ENCODE measurements at places on chromosomes 3 and 15. TPM values are rescaled to one million over a fixed set of nuclear protein-coding genes. Genes with fewer than 3 reads are reported as not detected.

PLA2G4B gene
- total RNA-seq: 0.71 TPM

DNA sequence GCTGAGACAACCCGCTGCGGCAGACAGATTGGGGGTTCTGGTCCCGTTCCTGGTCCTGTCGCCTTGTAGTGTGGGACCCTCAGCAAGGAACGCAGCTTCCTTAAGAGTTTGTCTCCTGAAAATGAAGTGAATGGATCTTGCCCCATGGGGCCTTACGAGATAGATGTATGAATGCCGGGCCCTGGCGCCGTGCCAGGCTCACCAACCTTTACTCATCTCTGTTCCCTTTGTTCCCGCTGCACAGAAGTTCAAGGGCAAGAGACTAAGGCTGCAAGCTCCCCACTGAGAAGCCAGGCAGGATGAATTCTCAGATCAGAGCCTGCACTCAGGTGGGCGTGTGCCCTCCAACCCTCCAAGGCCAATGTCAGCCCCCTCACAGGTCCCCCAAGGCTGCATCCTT lies 162.7 kb upstream of the IQSEC1 start:
- peak; percentile 57 for DNase-seq

DNA sequence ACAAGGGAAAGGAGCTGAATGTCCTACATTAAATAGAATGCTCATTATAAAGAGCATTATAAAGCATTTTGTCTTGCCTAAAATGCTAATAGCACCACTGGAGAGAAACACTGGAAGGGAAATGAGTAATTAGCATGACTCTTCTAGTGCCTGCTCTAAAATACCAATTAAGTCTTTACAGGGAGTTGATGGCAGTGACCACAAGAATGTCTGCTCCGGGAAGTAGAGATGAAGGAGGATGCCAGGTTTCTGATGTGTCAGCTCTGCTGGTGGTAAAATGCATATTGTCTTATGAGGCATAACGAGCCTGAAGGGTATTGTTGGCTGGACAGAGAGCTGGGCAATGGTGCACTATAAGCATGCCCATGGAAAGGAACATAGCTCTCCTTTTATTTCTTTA lies 49.5 kb downstream of the MYLK start:
- peak; percentile 97 for DNase-seq

DNA sequence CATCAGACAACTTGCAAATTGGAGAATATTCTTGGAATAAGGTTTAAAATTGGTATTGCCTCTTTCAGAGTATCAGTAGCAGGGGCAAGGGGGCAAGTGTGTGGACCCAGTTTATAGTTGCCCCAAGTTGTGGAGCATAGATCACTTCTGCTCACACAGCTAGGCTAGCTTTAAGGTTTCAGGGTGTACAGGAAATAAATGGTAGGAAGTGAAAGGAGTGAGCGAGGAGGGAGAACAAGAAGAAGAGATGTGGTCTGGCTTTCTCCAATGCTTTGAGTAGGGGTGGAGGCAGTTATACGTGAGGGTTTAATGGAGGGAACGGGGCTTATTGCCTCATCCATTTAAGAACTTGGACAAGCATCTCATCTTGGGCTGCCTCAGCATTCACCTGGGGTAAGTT lies 290.0 kb upstream of the CFAP20DC start:
- DNase-seq: no peak

RBP2 gene
- not detected for total RNA-seq

GRCh38 chr3:117844676-117845075 lies 1135.1 kb downstream of the TUSC7 start:
- peak; percentile 21 for DNase-seq

GRCh38 chr3:72721683-72722381 lies 126.4 kb downstream of the SHQ1 start:
- DNase-seq: no peak

DNA sequence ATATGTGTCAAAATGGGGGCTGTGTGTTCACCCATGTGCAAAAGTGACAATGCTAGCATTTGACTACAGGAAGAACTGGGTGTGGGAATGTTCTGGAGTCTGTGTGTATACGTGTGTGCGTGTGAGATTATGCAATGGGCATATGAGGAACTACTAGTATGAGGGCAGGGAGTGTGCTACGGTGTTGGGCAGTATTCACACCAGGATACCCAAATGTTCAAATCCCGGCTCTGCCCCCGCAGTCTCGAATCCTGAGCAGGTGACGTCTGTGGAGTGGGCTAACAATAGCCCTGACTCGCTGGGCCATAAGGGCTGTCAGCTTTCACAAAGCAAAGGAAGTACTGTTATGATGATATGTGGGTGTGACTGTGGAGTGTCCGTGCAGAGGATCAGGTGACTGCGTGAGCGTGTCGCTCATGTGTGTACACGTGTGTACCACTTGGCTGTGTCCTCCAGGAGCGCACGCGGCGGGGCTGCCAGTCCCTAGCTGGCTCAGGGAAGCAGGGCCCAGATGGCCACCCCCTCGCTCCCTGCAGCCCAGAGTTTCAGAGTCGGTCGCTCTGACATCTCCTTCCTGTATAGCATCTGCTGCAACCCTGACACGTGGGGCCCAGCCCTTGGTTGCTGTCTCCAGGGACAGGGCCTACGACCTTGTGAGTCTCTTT lies 27.2 kb downstream of the IQSEC1 start:
- DNase-seq: no peak

DNA sequence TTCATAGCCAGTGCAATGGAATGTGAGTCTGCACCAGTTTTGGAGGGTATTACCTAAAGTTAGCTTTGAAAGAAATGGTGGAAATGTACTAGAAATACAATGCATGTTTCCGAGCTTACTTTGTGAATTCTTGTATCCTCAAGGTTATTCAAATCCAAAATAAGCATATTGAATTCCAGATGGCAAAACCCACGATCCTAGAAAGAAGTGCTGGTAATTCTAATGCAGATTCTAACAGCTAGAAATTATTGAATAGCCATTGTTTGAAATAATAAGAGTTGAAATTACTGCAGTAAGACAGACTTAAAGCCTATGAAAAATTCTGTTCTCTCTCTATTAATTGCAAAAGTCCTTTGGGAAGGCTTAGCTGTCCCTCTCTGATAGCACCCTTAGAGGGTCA lies 258.4 kb downstream of the CHL1 start:
- DNase-seq: no peak

TXNRD3 gene
- 4.6 TPM for total RNA-seq

DNA sequence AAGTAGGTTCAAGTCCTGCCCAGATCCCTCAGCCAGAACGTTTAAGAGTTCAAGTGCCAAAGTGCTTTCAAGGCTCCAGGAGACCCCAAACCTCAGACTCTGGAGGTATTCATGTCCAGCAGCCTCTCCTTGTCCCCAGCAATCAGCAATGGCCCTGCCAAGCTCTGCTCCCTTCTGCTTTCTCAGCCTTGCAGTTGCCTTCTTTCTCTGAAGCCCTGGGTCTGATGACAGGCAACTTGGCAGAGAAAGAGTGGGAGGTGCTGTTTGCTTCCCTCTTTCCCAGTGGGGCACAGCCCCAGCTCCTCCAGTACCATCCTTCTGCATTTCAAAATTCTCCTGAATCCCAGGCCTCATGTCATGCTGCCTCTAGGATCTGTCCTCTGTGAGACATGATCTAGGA lies 40.2 kb downstream of the ATP2B2 start:
- no peak for DNase-seq

GRCh38 chr3:190124067-190124466 lies 3.4 kb upstream of the P3H2 start:
- no peak for DNase-seq

- DNase-seq: no peak
These were observed 450.4 kb downstream of the MFSD1 start for GRCh38 chr3:159252274-159252673.

DNA sequence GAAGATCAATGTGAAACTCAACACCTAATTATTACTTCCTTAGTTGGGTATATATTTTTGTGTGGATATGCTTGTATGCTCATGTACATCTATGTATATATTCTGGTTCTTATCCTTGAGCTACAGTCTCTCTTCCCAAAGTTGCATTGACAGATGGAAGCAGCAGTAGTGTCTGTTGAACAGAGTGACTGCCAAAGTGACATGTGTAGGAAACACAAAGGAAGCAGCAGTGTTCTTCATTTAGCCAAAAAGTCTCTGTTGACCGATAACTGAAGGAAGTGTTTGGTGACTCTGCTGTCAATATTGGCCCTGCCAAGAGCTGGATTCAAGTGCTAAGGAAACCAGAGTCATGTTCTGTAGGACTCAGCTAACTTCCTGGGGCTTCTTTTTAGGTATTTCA lies 123.8 kb downstream of the C3orf70 start:
- DNase-seq: no peak

VIPR1 gene
- 31.7 TPM for total RNA-seq

DNA sequence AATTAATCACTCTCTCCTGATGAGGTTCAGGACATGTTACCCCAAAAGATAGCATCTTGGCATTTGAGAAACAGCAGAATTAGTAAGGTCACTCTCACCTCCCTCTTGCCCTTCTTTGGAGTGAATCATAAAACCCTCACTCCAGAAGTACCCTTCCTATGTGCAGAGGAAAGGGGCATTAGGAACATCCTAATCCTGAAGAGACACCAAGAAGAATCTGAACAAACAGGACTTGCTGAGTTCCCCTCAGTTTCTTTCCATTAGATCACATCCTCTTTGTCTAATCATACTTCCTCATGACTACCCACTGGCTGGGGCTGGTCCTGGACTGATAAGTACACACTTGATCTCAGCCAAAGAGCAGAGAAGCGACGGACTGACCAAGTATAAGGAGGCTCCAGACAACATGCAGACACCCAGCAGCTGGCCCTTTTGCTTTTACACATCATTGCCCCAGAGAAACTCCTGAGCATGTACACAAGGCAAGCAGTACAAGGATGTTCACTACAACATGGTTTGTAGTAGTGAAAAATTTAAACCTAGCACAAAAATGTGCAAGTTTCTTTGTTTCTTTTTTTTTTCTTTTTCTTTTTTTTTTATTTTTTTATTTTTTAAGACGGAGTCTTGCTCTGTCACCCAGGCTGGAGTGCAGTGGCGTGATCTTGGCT lies 15.0 kb upstream of the TM6SF1 start:
- no peak for DNase-seq

DNA sequence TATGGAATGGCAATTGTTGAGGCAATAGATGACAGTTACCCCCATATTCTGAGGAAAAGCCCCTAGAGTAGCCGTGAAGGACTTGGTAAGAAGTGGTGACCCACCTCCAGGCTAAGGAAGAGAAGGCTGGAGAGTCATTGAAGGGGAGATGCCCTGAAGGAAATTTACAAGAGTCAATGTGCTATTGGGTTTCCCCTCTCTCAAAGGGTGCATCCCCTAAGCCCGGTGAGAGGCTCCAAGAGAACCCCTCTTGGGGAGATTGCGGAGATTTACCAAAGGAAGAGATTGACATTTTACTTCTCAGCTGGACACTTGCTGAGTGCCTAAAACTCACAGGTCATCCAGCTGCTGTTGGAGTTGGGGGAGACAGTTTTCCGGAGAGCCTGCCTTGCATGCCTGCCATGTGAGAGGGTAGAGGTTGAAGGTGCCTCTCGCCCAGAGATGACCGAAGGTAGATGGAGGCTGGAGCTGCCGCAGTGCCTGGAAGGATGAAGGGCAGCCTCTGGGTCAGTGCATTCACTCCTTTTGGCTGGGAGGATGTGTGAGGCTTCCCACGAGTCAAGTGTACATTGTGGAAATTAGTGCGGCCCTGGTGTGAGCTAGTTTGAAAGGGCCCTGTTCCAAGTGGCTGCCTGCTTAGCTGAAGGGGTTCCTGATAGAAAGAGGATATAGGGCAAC lies 30.7 kb downstream of the MESD start:
- no peak for DNase-seq

ZNF80 gene
- not detected for total RNA-seq

RHOV gene
- 0.23 TPM for total RNA-seq

Measured in Daoy (cell line).